ENCODE measurements at places on chromosomes 4 and X.

DNA sequence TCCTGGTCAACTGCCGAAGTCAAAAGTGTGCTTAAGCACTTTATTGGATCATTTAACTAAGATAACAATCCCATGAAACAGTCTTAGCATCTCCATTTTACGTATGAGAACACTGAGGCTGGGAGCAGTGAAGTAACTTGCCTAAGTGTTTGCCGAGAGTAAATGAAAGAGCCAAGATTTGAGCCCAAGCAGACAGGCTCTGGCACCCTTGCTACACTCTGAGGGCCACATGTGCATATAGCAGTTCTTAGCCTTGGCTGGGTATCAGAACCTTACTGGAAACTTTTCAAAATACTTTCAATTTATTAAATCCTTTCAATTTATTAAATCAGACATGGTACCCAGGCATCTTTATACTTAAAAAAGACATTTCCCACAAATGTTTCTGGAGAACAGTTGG lies 225.9 kb downstream of the NR3C2 start:
- no peak for DNase-seq

GRCh38 chr4:41304221-41304620 lies 47.5 kb downstream of the UCHL1 start:
- DNase-seq = no peak

DNA sequence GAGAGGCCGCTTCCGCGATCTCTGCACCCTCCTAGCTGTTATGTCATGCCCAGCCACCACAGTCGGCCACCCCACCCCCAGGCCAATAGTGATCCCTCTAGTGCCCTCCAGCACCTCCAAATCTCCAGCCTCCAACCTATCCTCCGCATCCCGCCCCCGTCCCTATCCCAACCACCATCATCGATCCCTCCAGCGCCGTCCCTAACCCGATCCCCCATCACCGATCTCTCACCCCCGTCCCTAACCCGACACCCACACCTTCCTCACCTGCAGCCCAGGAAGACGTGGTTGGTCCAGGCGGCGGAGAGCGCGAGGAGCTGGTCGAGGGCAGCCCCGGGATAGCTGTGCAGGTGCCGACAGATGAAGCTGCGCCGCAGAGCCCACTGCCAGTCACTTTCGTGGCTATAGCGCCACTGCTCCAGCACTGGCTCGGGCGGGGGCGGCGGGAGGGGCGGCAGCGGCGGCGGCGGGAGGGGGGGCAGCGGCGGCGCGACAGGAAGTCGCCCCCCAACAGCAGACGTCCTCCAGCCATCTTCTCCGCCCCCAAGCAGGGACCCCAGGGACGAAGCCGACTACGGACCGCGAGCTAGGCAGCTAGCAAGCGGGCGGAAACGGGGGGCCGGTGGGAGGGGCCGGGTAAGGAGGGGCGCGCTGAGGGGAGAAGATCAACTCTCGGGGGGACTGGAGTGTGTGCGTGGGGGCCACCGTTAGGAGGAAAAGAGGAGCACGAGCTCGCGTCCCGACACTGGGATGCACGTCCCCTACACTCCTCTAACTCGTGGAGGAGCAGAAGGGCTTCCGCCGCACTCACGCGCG lies 552 bp downstream of the NKRF start:
- peak; percentile 3 for DNase-seq

- DNase-seq = no peak
These were observed 289.7 kb downstream of the SHOX start for GRCh38 chrX:920234-920799.

- DNase-seq = no peak
These were observed 34.8 kb upstream of the DCK start for GRCh38 chr4:70958681-70959080.

- DNase-seq = no peak
These were observed 58.8 kb upstream of the TRPC3 start for GRCh38 chr4:122010610-122011009.

- DNase-seq = no peak
These were observed 38.4 kb downstream of the UGT2A2 start for GRCh38 chr4:69601065-69601464.

DNA sequence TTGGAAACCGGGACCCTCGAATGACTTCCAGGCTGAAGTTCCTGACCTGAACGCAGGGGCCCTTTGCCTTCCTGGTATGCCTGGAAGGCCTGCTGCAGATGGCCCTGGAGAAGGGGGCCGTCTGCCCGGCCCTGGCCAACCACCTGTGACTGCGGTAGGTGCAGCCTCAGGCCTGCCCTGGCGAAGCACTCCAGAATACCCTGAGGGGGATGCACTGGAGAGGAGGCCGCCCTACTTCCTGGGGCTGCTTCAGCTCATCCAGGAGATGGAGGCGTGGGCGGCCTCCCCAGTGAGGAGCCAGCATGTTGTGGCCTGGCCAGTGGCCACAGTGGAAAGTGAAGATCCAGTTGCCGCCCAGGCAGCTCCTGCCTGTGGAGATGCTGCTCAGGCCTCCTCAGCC lies 26.4 kb upstream of the PNMA3 start:
- no peak for DNase-seq

DNA sequence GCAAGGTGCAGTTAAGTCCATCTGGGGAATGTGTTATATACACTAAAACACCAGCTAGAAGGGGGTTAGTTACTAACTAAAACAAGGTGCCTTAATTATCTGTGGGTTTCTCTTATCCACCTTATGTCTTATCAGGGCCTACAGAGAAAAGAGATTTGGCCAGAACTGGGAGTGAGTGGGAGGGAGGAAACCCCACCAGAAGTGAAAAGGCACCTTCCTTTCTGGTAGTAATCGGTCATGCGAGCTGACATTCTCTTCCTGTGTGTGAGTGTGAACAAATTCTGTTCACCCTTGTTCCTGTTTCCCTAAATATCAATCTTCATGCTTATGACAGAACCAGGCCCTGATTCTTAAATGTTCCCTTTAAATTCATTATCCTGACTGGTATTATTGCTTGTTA lies 43.5 kb downstream of the SRPX2 start:
- DNase-seq = no peak

- no peak for DNase-seq
These were observed 456 bp downstream of the SNX12 start for GRCh38 chrX:71067712-71068043.

GRCh38 chr4:102693262-102693850 lies 67.4 kb downstream of the MANBA start:
- no peak for DNase-seq

DNA sequence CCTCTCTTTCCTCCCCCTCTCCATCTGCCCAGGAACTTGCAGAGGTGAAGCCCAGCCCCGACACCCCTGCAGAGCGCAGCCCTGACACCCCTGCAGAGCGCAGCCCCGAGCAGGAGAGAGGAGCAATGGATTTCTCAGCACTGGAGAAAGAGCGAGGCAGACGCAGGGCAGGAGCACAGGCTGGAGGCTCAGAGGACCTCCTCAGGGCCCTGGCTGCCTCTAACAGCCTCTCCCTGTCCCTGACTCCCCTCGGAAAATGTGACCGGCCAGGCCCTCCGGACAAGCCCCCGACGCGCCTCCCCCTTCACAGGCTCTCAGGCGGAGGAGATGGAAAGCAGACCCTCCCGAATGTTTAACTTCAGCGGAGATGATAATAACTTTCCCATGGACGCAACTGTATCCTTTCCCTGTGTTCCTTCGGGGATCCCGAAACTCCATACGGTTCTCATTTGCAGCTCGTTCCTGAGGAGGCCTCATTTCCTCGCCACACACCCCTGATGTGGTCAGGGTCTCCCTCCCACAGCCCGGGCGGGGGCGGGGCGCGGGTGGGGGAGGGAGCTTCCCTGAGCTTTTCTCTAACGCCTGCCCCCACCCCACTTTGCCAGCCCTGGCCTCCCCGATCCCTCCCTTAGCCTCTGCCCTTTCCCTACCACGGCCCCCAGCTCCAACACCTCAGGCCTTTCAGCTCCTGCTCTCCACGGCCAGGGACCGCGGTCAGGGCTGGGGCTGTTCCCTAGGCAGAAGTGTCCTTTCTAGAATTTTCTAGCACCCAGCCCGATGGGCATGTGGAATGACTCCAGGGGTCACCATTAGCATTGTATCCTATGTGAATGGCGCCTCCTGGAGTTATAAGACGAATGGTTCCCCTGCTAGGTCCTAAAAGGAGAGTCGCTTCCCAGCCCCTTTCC lies 201.1 kb upstream of the BCOR start:
- peak; percentile 54 for DNase-seq

DNA sequence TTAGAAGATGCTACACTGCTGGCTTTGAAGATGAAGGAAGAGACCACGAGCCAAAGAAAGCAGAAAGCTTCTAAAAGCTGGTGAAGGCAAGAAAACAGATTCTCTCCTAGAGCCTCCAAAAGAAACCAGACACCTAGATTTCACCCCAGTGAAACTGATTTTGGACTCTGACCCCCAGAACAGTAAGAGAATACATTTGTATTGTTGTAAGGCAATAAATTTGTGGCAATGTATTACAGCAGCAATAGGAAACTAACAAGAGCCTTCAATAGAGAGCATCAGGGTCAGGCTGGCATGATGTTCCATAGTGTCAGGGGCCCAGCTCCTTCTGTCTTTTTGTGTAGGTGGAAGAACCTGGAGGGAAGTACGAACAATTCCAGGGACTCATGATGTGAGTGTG lies 6.0 kb upstream of the TEC start:
- DNase-seq = no peak

DNA sequence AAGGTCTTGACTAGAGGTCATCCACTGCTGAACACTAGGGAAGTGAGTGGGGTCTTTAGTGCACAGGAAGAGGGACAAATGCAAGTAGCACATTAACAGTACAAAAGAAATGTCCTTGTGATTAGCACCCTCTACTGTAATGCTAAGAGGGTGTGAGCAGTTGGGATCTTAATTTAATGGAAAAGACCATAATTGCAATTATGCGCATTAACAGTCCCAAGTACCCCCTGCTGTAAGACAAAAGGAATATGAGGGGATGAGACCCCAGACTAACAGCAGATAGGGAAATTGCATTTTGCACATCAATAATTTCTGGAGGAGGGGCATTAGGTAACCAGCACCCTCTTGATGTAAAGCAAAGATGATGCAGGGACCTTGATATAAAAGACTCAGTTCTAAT lies 285.0 kb downstream of the CHIC1 start:
- no peak for DNase-seq

DNA sequence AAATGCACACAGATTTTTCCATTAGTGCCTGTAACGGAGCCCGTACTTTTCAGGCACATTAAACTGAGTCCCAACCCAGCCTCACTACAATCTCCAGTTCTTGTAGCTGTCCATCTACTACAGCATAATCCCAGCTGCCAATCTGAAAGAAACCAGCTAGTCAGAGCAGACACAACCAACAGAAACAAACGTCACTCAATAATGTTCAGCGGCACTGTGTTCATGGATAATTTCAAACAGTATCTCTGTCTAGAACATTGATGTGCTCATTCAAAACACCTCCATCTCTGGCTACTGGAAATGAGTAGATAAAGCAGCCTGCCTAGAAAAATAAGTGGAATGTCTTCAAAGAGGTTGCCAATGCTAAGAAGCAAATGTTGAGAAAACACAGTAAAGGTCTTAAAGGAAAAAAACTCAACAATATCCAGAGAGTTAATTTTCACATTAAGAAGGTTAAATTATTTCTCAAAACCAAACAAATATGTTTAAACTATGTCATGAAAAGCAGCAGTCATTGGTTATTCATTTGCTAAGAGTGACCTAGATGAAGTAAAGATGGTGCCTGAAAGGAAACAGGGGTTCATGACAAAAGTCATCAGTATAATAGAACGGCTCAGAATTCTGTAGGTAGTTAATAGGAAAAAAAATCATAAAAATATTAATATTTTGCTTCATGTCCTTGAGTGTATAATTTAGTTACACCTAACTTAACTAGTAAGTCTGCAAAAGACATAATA lies 245.1 kb upstream of the MAB21L2 start:
- peak; percentile 75 for DNase-seq

GRCh38 chr4:109015413-109015810 lies 252.6 kb upstream of the ETNPPL start:
- DNase-seq = no peak

DNA sequence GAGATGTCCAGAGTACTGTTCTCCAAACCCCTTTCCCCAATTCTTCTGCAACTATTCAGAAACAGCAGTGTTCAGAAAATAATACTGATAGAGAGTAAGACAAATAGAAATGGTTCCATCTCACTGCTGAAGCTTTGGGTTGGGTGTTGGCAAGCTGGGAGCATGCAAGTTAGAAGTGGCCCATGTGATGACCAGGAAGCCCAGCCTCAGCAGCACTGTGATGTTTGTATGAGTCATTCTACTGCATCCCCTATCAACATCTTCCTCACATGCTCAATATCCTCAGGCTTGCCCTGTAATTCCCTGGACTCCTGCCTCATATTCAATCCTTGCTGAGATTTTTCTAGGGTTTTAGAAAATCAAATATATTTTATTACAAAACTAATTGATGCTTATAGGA lies 96.5 kb downstream of the CHRDL1 start:
- no peak for DNase-seq

DNA sequence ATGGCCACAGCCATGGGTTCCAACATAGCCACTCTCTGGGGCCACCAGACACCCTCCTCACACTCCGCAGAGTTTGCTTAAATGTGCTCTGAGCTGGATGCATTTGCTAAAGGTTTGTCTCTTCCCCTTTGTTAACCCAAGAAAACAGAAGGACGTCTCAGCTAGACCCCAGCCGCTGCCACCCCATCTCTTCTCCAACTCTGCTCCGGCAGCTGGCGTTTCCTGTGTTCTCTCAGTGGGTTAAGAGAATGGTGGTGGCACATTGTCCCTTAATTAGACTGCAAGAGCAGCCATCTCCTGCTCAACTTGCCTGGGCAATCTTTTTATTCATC lies 43.7 kb upstream of the FAM9C start:
- DNase-seq = no peak

- no peak for DNase-seq
These were observed 62.3 kb upstream of the CD99 start for GRCh38 chrX:2628751-2629315.

- DNase-seq = peak; percentile 70
These were observed 11.9 kb downstream of the G6PD start for GRCh38 chrX:154534526-154535322.

GRCh38 chr4:123298801-123299200 lies 97.8 kb upstream of the SPRY1 start:
- DNase-seq = no peak

DNA sequence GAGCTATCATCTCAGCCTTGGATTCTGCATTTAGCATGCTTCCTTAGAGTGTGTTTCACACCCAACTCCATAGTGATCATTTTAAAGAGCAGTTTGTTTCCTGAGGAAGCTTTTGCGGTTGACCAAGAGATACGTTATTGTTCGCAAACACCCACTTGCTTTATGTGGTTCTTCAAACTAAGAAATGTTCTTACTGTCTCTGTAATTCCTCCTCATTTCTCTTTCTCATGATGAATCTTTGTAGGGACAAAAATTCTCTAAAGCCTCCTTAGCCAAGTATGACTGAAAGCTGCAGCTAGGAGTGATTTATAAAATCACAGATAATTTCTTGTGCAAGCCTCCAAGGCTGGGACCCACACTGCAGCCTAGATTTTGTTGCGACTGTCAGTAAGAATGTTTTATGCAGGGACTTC lies 10.0 kb downstream of the TNIP3 start:
- no peak for DNase-seq

- DNase-seq = no peak
These were observed 26.5 kb upstream of the MANBA start for GRCh38 chr4:102787096-102787881.

GRCh38 chr4:169047956-169048355 lies 37.9 kb upstream of the CBR4 start:
- DNase-seq = no peak
